OCI-M1 (cell line): ENCODE measurements at places on chromosomes 11 and 22.

GRCh38 chr11:82191695-82192094 is 542.0 kb downstream of the FAM181B start:
- no peak for DNase-seq

GRCh38 chr22:36194971-36195370 is 6.6 kb downstream of the APOL4 start:
- DNase-seq: peak; percentile 71

- no peak for DNase-seq
Measured at GRCh38 chr22:48784701-48785503, 1042.8 kb downstream of the BRD1 start.

DNA sequence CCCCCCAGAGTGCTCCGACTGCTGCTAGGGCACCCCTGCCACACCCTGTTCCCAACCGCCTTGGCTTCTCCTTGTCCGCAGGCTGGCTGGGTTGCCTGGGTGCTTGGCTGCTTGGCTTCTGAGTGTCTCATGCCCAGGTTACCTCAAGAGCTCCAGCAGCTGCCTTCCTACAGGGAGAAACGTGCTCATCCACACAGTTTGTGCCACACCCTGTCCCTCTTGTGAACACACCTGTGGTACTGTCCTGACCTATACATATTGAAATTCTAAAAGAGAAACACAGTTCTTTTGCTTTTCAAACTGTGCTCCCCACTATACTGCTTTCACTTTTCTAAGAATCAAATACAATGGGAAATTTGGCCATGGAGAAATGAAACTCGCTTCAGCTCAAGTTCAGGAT is 191.4 kb downstream of the DBX1 start:
- DNase-seq: peak; percentile 19

GRCh38 chr11:61826930-61827570 is 1.1 kb upstream of the FADS2 start:
- DNase-seq: peak; percentile 89

DNA sequence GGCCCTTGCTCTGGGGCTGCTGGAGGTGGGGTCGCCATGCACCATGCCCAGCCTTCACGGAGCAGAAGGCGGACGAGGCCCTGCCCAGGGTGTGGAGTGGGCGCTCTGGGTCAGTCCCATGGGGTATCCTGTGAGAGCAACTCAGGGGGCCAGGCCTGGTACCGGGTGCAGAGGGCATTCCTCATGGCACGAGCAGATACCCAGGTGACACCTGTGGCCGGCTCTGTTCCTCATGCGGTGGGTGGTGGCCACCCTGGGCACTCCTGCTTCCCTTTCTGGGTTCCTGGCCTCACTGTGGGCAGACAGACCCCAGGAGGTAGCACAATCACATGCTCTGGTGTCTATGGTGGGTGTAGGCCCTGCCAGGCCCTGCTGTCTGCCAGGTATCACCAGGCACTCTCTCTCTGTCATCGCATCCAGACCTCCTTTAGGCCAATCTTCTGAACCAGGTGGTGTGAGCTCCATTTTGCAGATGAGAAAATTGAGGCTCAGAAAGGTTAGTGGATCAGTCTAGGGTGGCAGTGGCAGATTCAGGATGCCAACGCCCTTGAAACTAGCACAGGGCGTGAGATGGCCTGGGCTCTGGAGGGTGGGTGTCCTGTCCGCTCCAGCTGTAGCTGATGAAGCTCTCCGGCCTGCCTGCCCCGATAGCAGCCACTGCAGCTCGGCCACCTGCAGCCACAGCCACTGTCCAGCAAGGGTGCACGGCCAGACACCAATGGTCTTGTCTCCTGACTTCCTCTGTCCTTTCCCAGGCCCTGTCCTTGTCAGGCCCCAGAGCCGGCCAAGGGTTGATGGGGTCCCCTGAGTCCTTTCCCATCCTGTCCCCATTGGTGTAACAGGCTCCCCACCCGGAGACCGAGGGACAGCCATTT is 15.1 kb downstream of the DGKZ start:
- no peak for DNase-seq

- no peak for DNase-seq
Measured at GRCh38 chr11:846496-847098, 3.9 kb downstream of the TSPAN4 start.

DNA sequence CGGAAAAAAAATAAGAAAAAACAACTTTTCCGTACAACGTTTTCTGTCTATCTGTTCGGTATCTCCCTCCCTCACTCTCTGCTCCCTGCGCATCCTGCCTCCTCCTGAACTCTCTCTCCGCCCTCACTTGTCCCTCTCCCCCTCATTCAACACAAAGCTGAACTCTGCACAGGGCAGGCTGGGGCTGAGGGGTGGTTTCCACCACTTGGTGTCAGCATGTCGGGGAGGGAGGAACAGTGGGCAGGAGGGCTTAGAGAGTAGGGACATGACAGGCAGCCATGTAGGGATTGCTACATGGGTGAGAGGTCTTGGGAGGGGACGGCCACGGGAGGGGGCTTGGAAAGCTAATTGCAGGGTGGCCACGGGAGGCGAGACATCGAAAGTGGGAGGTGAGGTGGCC is 17.6 kb downstream of the SLC22A12 start:
- DNase-seq: no peak

DNA sequence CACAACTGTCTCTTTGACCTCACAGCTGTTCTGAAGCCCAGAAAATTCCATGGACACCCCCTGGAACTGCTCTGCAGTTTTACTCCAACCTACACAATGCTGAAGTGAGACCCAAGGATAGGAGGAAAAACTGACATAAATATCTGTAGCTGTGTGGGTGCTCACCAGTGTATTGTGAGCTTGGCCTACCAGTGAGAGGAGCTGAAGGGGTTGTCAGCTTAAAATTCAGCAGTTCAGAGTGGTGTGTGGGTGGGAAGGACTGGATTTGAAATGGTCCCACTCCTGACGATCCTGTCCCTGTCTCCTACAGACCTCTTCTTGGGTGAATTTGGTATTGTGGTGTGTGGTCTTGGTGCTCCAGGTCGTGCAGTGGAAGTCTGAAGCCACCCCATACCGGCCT is 2.2 kb downstream of the TMEM223 start:
- DNase-seq: no peak

DNA sequence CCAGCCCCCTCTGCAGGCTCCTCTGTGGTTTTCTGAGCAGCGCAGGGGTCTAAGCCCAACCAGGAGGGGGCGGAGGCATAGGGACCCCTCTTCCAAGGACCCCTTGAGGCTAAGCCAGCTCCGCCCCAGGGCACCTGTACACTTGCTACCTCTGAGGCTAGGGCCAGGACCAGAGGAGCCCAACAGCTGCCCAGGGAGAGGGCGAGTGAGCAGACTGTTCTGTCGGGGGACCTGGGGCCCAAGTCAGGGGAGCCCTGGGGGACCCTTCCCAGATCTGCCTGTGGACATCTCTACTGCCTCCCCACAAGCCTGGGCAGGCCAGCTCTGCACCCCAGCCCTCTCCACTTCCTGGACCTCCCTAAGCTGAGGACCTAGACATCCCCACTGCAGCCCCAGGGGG is 1.8 kb downstream of the B4GALNT4 start:
- no peak for DNase-seq

GRCh38 chr11:112306230-112306629 is 45.6 kb upstream of the PLET1 start:
- DNase-seq: no peak

DNA sequence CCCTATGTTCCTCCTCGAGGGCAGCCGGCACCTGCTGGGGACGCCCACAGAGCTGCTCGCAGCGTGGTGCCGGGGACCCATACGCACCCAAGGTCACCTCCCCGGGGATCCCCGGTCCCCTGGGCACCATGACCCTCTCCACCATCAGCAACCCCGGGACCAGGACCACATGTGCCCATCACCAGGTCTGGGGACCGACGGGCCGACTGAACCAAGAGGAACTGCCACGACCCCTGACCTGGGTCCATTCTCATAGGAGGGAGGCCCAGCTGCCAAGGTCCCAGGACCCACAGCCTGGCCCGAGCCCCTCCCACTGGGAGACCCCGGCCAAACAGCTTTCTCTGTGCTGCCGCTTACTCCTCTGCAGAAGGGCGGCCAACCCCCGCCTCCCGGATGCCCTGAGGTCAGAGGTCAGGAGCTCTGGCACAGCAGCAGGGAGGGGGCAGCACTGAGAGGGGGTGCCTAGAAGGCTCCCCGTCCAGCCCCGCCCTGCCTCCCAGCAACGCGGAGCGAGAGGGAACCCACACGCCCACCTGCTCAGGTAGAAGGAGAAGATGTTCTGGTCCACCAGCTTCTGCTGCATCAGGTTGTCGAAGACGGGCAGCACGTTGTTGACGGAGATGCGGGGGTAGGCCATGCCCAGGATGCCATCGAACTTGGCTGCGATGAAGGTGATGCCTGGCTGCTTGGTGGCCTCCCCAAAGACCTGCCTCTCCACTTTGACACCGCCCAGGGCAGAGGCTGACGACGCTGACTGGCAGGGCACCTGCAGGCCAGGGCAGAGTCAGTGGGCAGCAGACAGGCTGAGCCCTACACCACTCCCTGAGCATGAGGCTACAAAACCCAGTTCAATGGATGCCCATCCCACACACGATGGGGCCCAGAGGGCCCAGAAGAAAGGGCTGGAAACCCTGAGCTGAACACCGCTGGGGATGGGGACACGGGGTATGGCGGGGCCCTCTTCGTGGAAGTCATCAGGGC is 6.6 kb downstream of the CTSD start:
- DNase-seq: no peak
